ENCODE measurements at places on chromosomes 7 and 10.
A peak's percentile ranks its signal among the peaks of the same experiment; 100 is the strongest.

GRCh38 chr7:55565681-55566080 is 6.6 kb downstream of the VOPP1 start:
- peak; percentile 87 for DNase-seq

- no peak for DNase-seq
Measured at GRCh38 chr10:47133871-47134570, 166.0 kb upstream of the GDF10 start.

DNA sequence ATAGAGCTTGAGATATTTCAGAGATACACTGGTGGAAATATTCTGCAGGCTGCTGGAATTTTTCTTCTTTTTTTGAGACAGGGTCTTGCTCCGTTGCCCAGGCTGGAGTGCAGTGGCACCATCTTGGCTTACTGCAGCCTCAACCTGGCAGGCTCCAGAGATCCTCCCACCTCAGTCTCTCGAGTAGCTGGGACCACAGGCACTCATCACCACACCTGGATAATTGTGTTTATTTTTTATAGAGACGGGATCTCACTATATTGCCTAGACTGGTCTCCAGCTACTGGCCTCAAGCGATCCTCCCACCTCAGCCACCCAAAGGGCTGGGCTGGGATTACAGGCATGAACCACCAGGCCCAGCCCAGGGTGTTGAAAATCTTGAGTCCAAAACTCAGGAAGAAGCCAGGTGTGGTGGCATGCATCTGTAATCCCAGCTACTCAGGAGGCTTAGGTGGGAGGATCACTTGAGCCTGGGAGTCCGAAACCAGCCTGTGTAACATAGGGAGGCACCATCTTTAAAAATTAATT is 55.7 kb upstream of the FOXK1 start:
- DNase-seq = no peak

- no peak for DNase-seq
Measured at GRCh38 chr10:55019439-55019838, 218.4 kb upstream of the PCDH15 start.

GRCh38 chr7:128067983-128068382 is 36.7 kb upstream of the LRRC4 start:
- no peak for DNase-seq

DNA sequence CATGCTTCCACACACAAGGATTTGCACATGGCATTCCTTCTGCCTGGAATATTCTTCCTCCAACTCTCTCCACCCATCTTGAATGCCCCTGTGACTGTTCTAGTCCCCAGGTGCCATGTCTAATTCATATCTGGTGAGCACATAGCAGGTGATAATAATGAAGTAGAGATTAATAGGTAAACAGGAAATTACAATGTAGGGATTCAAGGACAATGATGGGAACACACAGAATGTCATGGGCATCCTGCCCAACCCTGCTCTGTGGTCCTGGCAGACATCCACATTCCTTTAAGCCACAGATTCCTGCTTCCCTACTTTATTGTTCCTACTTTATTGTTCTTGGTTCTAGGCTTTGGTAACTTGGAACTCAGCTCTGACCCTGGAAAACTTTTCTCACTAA is 115.8 kb downstream of the THSD7A start:
- peak; percentile 8 for DNase-seq

DNA sequence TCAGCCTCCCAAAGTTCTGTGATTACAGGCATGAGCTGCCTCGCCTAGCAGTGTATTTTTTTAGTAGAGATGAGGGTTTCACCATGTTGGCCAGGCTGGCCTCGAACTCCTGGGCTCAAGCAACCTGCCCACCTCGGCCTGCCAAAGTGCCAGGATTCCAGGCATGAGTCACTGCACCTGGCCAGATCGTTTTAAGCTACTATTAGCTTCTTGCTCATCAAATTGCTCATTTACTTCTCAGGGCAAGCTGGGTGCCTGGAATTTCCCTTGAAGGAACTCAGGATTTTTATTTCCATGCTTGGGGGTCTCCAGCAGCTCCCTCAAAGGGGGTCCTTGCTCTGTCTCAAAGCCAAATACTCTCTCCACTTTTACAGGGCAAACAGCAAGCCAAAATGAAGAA is 798.0 kb upstream of the AUTS2 start:
- DNase-seq = no peak

GRCh38 chr10:92530891-92531535 is 42.9 kb downstream of the IDE start:
- DNase-seq = no peak

- no peak for DNase-seq
Measured at GRCh38 chr7:140044251-140044650, 18.5 kb downstream of the PARP12 start.

DNA sequence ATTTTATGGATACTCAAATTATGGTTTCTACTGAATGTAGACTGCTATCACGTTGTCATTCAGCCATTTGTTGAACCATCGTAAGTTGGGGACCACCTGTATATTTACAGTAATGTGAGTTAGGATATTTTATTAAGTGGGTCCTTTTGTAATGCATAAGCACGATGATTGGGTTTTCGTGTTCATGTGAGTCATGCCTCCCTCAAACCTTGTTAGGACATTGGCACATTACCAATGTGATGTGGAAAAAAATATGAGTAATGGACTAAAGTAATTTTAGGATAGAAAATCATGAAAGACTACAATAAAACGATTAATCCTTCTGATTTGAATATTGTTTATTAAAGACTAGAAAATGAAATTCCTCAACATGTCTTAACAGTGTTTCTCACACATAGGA is 8.7 kb downstream of the SMC3 start:
- DNase-seq = no peak

DNA sequence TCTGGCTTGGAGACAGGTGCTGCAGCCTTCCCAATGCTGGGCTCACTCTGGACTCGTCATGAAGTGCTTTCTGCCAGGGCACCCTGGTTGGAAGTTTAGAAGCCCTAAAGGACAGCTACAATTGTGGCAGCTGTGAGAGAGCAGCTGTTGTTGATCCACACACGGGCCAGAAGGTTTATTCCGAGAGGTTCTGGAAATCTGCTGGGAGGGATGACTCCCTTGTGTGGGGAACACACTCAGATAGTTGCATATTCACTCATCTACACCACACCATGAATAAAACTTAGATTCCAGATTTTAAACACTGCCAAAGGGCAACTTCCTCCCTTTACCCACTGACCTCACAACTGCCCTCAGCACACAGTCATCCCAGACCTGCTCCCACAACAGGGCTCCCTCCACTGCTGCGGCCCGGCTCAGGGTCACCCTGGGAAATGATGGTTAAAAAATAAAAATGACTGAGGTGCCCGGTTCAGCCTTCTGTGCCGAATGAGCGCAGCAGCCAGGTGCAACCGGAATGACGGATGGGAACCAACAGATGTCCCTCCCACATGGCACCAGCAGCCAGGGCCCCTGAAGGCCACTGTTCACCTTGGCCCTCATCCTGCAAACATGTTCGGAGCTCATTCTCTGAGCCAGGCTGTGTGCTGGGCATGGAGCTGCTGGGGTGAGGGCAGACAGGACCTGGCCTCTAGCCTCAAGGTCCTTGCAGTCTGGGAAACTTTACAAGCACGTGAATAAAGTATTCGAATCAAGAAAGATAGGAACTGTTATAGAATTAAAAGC is 40.2 kb downstream of the ASB13 start:
- no peak for DNase-seq
